Breast epithelium (tissue), 4 donors: ENCODE measurements at places on chromosomes 4 and X. TPM values are rescaled to one million over a fixed set of nuclear protein-coding genes. Genes with fewer than 3 reads are reported as not detected.

SPACA5 gene
- total RNA-seq = not detected

DOK7 gene
- 3.5 TPM for total RNA-seq

DBET gene
- not detected for total RNA-seq

CYTL1 gene
- 0.44 TPM for total RNA-seq

GRIA2 gene
- 4.8 TPM for total RNA-seq

COX7B2 gene
- not detected for total RNA-seq

RASSF6 gene
- total RNA-seq = 11.7 TPM

NDP gene
- total RNA-seq = not detected

TFDP3 gene
- not detected for total RNA-seq

TMEM144 gene
- total RNA-seq = 14.7 TPM
